Thyroid gland (tissue), 4 donors: ENCODE measurements at places on chromosomes 2 and 18. TPM values are rescaled to one million over a fixed set of nuclear protein-coding genes. Genes with fewer than 3 reads are reported as not detected.

DNA sequence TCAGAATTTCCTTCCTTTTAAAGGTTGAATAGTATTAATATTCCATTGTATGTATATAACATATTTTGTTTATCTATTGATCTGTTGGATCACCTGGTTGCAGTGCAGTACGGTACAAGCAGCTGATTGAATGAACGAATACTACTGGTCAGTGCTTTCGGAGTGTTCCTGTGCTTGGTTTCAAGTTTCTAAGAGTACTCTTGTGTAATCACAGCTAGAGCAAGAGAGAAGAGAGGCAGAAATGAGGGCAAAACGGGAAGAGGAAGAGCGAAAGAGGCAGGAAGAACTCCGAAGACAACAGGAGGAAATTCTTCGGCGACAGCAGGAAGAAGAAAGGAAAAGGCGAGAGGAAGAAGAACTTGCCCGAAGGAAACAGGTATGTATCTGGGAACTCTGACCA lies 40.3 kb upstream of the KCNJ13 start:
- peaks cover 8% of the 10 kb centered on the region for H3K36me3 ChIP-seq
- H3K27me3 ChIP-seq, result no peaks in the 10 kb centered on the region
- peaks cover 20% of the 10 kb centered on the region for H3K4me1 ChIP-seq
- peak overlapping the region; percentile 37 for H3K27ac ChIP-seq

- no peak overlapping the region for H3K4me3 ChIP-seq
- H3K4me1 ChIP-seq, result no peaks in the 10 kb centered on the region
- H3K27ac ChIP-seq, result no peak overlapping the region
- DNase-seq, result no peak
Observed at GRCh38 chr2:169493360-169493759, 14.1 kb downstream of the BBS5 start.

DNA sequence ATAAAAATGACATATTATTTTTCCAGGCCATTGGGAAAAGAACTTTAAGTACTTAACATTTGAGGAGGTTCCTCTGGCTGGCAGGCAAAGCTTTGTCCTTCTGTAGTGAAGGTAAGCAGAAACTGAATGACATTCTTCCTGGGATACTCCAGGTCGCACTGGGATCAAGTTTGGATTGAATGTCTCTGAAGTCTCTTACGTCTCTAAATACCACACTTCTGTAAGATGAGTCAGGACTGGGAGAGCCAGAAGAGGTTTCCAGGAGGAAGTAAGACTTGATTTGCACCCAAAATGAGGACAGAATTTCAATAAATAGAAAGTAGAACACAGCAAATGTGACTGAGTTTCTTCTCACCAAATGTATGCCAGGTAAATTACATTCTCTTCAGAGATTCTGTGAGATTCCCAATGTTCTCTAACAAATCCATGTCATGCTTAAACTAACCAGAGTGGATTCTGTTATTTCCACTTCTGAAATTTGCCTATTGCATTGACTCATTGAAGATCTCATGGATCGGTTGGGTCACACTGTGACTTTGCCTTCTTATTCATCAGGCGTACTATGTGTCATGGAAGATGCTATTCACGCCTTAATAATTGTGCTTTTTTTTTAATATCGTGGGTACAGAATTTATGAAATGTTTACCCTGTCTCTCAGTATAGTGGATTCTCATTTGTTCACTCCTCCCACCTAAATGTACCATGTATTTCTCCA lies 25.5 kb upstream of the VIT start:
- H3K4me3 ChIP-seq, result no peak overlapping the region
- no peak overlapping the region for H3K27ac ChIP-seq
- H3K4me1 ChIP-seq, result no peaks in the 10 kb centered on the region

DNA sequence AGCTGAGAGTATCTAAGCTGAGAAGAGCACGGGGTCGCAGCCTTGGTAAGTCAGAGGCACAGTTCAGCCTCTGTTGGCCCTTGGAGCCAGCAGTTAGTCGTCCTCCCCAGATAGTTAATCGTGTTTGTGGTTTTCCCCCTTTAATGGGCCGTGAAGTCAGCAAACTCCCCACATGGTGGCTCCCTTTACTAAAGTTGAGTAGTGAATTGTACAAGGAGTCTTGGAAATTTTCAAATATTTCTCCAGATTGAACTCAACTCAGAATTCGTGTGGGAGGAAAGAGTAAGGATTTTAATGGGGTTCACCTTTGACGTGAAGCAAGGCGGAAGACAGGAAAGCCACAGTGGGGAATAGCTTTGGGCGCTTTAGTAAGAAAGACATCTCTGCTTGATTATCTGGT lies 2.4 kb upstream of the ADCYAP1 start:
- no peaks in the 10 kb centered on the region for H3K36me3 ChIP-seq
- peaks cover 32% of the 10 kb centered on the region for H3K27me3 ChIP-seq
- no peak overlapping the region for H3K4me3 ChIP-seq
- no peak for DNase-seq

- DNase-seq, result no peak
- H3K4me3 ChIP-seq, result no peak overlapping the region
- H3K36me3 ChIP-seq, result no peaks in the 10 kb centered on the region
- H3K27ac ChIP-seq, result no peak overlapping the region
Observed at GRCh38 chr2:227939271-227940027, 68.0 kb downstream of the DAW1 start.

- H3K36me3 ChIP-seq, result no peaks in the 10 kb centered on the region
- H3K4me1 ChIP-seq, result no peaks in the 10 kb centered on the region
- no peak overlapping the region for H3K27ac ChIP-seq
- no peak for DNase-seq
Observed at GRCh38 chr2:136189221-136189782, 71.4 kb upstream of the CXCR4 start.

- DNase-seq, result no peak
- H3K4me1 ChIP-seq, result peaks cover 25% of the 10 kb centered on the region
- H3K4me3 ChIP-seq, result peak overlapping the region; percentile 81
- H3K36me3 ChIP-seq, result peaks cover 50% of the 10 kb centered on the region
Observed at GRCh38 chr2:27370816-27371620, 602 bp downstream of the SNX17 start.

DNA sequence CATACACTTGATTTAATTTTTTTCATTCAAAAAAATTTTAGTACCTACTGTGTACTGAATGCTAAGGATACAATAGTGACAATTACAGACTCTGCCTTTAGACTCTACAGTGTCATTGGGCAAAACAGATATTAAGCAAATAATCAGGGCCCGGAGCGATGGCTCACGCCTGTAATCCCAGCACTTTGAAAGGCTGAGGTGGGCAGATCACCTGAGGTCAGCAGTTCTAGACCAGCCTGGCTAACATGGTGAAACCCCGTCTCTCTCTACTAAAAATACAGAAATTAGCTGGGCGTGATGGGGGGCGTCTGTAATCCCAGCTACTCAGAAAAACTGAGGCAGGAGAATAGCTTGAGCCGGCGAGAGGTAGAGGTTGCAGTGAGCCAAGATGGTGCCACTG lies 1.4 kb downstream of the UBXN2A start:
- H3K27ac ChIP-seq, result no peak overlapping the region
- H3K36me3 ChIP-seq, result no peaks in the 10 kb centered on the region
- H3K27me3 ChIP-seq, result no peaks in the 10 kb centered on the region
- DNase-seq, result no peak

DNA sequence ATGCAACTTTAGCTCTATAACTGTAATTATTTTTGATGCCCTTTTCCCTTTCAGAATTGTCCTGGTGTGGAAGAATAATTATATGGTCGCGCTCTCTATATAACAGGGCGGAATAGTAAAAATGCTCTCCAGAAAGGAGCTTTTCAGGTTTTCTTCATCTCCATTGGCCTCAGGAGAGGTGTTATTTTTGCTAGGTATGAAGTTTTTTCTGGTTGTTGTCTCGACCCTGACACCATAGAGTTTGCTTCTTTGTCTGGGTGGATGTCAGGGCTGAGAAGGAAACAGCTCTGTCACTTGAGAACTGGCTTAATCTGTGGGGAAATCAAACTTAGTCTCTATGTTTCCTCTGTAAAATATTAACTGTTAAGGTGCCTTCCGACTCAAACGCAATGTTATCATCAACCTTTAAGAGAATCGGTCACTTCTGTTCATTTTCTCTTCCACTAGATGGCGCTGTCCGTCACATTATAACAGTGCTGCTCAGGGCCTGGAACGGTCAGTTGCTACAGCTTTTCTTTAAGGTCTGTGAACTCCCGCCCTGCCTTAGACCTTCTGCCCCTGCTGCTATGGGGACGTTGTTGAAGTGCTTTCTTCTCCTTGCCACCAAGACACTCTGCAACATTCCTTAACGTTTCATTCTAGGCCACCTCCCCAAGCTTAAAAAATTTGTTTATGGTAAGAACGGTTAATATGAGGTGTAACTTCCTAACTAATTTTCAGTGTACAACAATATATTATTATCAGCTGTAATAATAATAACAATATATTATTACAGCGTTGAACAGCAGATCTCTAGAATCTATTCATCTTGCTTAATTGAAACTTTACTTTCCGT lies 23.8 kb upstream of the SERPINB12 start:
- no peaks in the 10 kb centered on the region for H3K27me3 ChIP-seq
- no peak overlapping the region for H3K27ac ChIP-seq
- no peaks in the 10 kb centered on the region for H3K4me1 ChIP-seq
- DNase-seq, result peak; percentile 57
- no peaks in the 10 kb centered on the region for H3K36me3 ChIP-seq

DNA sequence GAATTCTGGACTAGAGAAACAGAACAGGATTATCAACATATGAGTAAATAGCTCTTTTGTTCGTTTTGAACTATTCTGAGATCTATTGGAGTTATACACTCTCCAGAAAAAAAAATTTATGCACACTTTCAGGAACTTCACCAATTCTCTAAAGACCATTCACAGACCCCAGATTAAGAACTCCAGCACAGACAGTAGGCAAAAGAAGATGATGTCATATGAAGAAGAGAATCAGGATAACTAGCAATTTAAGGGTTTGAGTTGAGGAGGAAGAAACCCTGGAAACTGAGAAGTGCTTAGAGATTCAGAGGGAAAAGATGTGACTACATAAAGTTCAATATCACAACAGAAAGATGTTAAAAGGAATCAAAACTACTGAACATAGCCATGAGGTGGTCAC lies 69.9 kb downstream of the SIGLEC15 start:
- H3K27me3 ChIP-seq, result no peaks in the 10 kb centered on the region
- H3K4me3 ChIP-seq, result no peak overlapping the region
- H3K36me3 ChIP-seq, result peaks cover 24% of the 10 kb centered on the region
- no peaks in the 10 kb centered on the region for H3K4me1 ChIP-seq
- DNase-seq, result no peak

- H3K4me3 ChIP-seq, result no peak overlapping the region
- no peaks in the 10 kb centered on the region for H3K27me3 ChIP-seq
- no peaks in the 10 kb centered on the region for H3K36me3 ChIP-seq
- DNase-seq, result no peak
Observed at GRCh38 chr2:150824118-150824517, 336.7 kb upstream of the RND3 start.

- no peaks in the 10 kb centered on the region for H3K4me1 ChIP-seq
- DNase-seq, result no peak
- H3K4me3 ChIP-seq, result no peak overlapping the region
- no peaks in the 10 kb centered on the region for H3K27me3 ChIP-seq
- H3K36me3 ChIP-seq, result no peaks in the 10 kb centered on the region
Observed at GRCh38 chr2:222232372-222232771, 66.4 kb downstream of the PAX3 start.

DNA sequence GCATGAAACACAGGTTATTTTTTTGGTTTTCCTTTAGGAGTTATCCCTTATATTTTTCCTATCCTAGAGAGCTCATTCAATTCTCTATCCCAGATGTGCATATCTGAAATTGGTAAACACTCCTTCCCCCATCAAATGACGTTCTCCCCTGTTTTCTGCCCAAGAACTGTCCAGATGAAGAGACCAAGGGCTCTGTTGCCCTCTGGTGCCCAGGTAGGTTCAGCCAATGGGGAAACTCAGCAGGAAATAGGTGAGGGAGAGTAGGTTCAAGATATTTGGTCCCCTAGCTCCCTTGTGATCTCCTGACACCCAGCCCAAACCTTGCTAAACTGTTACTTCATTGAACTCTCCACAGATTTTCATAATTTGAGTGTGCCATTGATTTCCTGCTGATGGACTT lies 14.1 kb upstream of the INO80C start:
- peaks cover 10% of the 10 kb centered on the region for H3K4me1 ChIP-seq
- no peak for DNase-seq
- H3K27me3 ChIP-seq, result no peaks in the 10 kb centered on the region
- H3K27ac ChIP-seq, result no peak overlapping the region
- H3K4me3 ChIP-seq, result no peak overlapping the region

The SULT1C2 gene
- 37.3 TPM for total RNA-seq

The ESPNL gene
- 1.6 TPM for total RNA-seq

The BCL11A gene
- total RNA-seq, result 9.8 TPM

The DNAH6 gene
- total RNA-seq, result 9.3 TPM

The SFTPB gene
- total RNA-seq, result 323 TPM

The RAB12 gene
- total RNA-seq, result 60.9 TPM

The NFU1 gene
- 68.3 TPM for total RNA-seq
